Fibroblast of skin of back (primary cell): ENCODE measurements at places on chromosomes 3 and 15.

GRCh38 chr3:25513642-25514266 is 85.7 kb downstream of the RARB start:
- no peak for DNase-seq

GRCh38 chr15:76204109-76204845 is 107.0 kb downstream of the ETFA start:
- no peak for DNase-seq

DNA sequence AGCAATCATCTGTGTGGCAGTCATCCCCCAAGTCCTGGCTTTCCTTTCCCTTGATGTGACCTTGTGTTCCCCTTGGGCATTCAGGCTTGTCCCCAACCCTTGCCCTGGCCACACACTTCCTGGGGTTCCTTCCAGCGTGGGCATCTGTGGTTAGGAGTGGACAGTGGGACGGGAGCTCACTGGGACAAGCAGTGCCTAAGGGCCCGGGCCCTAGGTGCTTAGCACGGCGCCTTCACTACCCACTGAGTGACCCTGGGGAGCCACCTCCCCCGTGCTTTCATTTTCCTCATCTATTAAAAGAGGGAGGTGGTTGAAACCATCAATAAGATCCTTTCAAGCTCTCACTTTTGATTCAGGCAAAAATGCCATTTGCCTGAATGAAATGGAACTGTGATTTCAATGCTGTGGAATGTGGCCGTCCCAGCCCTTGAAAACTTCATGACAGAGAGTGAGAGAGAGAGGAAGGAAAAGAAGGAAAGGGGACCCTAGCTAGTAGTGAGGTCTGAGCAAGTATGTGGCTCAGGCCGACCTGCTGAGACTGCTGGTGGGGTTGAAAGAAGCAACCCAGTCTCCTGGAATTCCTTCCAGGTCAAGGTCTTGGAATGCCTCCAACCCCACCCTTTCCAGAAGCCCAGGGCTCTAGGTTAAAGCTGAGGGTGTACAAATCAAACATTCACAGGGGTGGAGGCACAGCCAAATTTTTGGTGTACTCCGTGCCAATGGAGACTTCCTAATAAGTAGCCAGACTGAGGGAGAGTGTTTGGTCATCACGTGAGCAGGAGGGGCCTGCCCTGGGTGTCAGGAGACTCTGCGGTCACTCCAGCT is 302.9 kb downstream of the TLE3 start:
- peak; percentile 93 for DNase-seq

- DNase-seq: no peak
Observed at GRCh38 chr3:26061947-26062346, 272.1 kb downstream of the OXSM start.

DNA sequence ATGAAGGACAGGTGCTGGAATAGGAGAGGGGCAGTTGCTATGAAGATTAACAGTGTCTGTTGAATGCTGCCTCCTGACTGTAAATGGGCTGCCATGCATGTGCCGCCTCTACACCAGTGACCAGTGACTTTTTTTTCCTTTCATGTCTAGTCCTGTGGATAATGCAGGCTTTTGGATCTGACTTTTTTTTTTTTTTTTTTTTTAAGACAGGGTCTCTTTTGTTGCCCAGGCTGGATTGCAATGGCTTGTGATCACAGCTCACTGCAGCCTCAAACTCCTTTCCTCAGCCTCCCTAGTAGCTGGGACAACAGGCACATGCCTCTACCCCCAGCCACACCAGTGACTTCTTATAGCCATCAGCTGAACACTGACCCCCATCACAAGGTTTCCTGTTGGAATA is 41.2 kb upstream of the AGBL1 start:
- no peak for DNase-seq
